ENCODE measurements at places on chromosomes 3 and 15.
A peak's percentile ranks its signal among the peaks of the same experiment; 100 is the strongest.

DNA sequence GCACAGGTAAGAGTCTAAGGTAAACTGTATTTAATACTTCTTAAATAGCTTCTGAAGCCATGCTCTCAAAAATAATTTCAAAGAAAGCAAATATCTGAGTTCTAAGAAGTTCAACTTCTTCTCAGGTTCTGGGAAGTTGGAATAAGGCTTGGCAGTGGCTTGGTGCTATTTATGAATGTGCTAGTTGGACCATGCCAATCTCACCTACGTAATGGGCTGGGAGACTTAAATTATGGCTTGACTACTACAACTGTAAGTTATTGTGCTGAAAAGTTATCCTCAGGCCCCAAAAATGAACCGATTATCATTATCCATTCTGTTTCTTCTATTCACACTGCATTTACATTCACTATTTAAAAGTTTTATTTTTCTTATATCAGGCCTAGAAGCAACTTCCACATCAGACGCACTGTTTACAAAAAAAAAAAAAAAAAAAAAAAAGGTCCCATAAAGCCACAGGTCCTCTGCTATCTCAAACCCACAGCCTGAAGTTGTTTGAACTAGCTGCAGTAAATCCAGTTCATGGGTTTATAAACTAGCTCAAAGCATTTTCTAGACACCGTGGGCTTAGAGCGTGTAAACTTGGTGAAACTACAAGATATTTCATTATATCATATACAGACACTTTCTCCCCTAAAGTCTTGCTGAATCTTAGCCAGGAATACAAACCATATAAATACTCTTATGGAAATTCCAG, 3.4 kb downstream of the LRIG1 start:
- no peak for DNase-seq

- DNase-seq = no peak
Measured at GRCh38 chr3:188006726-188007393, 147.1 kb upstream of the LPP start.

DNA sequence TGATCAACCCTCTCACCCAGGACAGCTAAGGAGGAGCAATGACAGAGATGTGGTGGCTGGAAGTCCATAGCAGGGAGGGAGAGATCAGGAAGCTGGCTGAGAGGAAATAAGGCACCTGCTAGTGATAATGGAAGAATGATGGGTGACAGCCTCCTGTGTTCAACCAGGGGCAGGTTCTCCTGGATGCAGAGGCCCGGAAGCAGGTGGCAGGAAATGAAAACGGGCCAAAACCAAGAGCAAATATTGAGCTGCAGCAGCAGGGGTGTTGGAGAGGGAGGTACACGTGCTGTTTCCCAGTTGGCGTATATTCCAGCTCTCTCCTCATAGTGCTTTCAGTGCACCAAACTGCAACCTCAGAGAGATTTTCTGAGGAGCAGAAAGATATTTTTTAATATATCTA, 213.4 kb upstream of the TBL1XR1 start:
- no peak for DNase-seq

DNA sequence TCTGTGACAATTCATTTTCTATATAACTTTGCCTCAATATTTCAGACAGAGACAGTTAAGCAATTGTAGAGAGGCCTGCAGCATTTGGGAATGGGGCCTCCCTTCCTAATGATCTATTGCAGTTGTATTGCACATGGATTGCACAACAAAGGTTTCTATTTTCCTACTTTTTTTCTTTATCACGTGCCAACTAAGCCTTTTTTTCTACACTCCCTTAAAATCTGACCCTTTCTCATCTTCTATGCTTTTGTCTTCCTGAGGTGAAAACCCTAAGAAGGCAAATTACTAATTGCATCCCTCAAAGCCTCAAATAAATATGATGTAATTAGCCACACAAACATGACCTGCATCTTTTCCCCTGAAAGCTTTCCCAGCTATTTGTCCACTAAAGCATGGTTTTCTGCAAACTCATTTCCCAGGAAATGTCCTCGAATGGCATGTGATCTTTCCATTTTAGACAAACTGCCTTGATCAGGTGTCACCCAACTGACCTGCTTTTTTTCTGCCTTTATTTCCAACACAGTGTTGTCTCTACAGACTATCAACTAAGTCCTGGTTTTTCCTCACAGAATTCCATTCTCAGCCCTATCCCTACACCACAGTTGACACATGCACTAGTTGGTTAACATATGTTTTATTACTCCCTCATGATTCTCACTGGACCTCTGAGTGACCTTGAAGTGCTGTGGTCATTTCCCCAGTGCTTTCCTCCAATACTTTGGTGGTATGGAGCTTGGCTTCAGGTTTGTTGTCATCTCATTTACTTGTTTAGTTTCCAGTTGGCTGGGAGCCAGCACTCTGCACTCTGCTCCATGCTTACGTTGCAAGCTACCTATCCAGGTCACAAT, 31.9 kb upstream of the TSC22D2 start:
- DNase-seq = no peak

- DNase-seq = no peak
Measured at GRCh38 chr3:127215714-127216414, 22.9 kb downstream of the PRR23E start.

GRCh38 chr15:101206176-101206591, 45.7 kb downstream of the CHSY1 start:
- DNase-seq = no peak

DNA sequence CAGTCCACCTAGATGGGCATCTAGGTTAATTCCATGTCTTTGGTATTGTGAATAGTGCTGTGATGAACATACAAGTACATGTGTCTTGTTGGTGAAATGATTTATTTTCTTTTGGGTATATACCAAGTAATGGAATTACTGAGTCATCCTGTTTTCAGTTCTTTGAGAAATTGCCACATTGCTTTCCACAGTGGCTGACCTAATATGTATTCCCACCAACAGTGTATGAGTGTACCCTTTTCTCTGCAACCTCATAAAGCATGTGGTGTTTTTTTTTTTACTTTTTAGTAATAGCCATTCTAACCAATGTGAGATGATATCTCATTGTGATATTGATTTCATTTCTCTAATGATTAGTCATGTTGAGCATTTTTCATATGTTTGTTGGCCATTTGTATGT, 86.0 kb upstream of the NDN start:
- DNase-seq = no peak

DNA sequence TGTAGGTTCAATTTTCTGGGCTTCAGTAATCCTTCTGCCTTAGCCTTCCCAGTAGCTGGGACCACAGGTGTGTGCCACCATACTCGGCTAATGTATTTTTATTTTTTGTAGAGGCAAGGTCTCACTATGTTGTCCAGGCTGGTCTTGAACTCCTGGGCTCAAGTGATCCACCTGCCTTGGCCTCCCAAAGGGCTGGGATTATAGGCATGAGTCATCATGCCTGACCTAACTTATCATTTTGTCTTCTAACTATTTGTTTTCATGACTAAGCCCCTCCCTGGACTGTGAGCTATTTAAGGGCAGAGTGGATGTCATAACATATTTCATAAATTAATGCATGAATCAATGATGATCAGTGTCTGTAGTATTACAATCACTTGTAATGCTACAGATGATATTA, 56.1 kb upstream of the PIAS1 start:
- no peak for DNase-seq

- DNase-seq = no peak
Measured at GRCh38 chr3:169562988-169563774, 100.3 kb downstream of the MECOM start.

GRCh38 chr3:130260918-130261317, 84.6 kb upstream of the COL6A5 start:
- DNase-seq = no peak

GRCh38 chr3:53113293-53114010, 16.8 kb downstream of the RFT1 start:
- peak; percentile 86 for DNase-seq

- DNase-seq = no peak
Measured at GRCh38 chr15:27324886-27325615, 354.1 kb downstream of the GABRG3 start.

- DNase-seq = peak; percentile 48
Measured at GRCh38 chr3:126516936-126517290, 660 bp downstream of the UROC1 start.

GRCh38 chr3:42705962-42706585, 3.5 kb upstream of the HHATL start:
- peak; percentile 41 for DNase-seq

DNA sequence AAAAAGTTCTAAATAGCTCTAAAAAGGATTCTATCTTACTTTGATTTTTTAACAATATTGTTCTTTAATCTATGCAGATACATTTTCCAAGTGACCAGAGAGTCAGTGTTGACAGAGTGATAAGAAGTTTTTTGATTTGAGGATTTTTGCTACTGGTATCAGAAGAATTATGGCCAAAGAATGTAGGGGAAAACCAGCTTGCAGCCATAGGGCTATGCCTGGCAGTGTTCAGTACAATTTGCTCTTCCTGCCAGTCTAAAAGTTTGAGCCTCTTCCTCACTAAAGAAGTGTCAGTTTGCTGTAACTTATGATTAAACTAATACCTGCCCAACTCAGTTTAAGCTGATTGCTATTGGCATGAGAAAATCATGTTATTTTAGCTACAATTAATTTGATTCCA, 35.3 kb upstream of the FSIP1 start:
- DNase-seq = no peak

DNA sequence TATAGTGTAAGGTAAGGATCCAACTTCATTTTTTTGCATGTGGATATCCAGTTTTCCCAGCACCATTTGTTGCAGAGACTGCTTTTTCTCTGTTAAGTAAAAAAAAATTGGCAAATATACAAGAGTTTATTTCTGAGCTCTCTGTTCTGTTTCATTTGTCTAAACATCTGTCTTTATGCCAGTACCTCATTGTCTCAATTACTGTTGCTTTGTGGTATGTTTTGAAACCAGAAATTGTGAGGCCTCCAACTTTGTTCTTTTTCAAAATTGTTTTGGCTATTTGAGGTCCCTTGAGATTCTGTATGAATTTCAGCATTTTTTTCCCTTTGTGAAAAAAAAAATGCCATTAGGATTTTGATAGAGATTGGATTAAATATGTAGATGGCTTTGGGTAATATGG, 150.5 kb downstream of the MINAR1 start:
- DNase-seq = no peak

- DNase-seq = no peak
Measured at GRCh38 chr3:71587958-71588357, 4.4 kb upstream of the FOXP1 start.

DNA sequence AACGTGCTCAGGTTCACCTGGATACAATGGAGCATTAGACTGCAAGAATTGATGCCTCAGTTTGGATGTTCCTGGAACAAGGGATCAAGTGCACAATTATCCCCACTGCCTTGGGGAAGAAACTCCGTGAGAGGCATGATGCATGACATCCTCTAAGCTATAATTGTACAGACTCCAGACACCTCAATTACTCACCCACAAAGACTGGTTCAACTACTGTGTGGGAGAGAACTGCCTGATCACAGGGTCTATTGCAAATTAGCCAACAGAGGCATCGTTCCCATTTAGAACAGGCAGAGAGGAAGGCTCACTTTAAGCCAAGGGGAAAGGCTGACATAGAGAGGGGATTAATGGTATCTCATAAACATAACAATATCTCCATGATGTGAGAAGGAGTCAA, 43.5 kb downstream of the ARRDC4 start:
- no peak for DNase-seq

- DNase-seq = peak; percentile 93
Measured at GRCh38 chr3:52144034-52144795, 10.0 kb downstream of the POC1A start.

- DNase-seq = no peak
Measured at GRCh38 chr3:170703121-170703588, 117.3 kb upstream of the SLC7A14 start.

- peak; percentile 86 for DNase-seq
Measured at GRCh38 chr3:53236112-53236841, 19.5 kb downstream of the TKT start.

- DNase-seq = no peak
Measured at GRCh38 chr15:46304321-46304720, 669.5 kb downstream of the SQOR start.

DNA sequence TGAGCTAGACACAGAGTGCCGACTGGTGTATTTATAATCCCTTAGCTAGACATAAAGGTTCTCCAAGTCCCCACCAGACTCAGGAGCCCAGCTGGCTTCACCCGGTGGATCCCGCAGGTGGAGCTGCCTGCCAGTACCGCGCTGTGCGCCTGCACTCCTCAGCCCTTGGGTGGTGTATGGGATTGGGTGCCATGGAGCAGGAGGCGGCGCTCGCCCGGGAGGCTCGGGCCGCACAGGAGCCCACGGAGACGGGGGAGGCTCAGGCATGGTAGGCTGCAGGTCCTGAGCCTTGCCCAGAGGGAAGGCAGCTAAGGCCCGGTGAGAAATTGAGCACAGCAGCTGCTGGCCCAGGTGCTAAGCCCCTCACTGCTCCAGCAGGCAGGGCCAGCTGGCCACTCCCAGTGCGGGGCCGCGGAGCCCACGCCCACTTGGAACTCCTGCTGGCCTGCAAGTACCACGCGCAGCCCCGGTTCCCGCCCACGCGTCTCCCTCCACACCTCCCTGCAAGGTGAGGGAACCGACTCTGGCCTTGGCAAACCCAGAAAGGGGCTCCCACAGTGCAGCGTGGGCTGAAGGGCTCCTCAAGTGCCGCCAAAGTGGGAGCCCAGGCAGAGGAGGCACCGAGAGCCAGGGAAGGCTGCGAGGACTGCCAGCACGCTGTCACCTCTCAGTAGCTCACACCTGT, 109.7 kb downstream of the NSMCE3 start:
- no peak for DNase-seq

DNA sequence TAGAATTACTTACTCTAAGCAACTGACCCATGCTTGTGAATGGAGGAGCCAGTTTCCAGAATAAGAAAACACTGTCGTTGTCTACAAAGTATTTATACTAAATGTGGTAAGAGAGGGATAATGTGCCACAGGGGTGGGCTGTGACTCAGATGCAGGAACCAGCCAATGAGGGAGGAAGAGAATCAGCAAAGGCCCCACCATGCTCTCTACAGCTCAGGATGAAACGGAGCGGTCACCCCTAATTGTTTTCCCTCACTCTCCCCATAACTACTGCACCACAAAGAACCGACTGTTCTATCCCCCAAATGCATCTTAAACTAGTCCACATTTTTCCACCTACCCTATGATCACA, 44.5 kb downstream of the BFSP2 start:
- no peak for DNase-seq

DNA sequence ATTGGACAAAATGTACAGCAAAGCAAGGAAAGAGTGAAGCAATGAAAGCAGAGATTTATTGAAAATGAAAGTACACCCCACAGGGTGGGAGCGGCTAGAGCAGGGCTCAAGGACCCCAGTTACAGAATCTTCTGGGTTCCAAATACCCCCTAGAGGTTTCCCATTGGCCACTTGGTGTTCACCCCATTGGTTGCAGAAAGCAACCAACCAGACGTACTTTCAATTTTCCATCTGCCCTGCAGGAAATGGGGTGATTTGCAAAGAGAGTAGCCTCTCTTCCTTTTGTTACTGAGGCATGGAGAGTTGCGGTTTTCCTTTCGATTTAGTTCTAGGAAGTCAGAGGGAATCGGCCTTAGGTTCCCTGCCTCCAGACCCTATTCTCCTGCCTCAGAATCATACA, 2.4 kb downstream of the PML start:
- DNase-seq = peak; percentile 50

- DNase-seq = no peak
Measured at GRCh38 chr15:62769604-62770003, 272.9 kb upstream of the TPM1 start.

- DNase-seq = no peak
Measured at GRCh38 chr3:196440041-196440537, 7.9 kb upstream of the UBXN7 start.

GRCh38 chr15:40633178-40633577, 39.1 kb downstream of the KNL1 start:
- no peak for DNase-seq

Measured in sigmoid colon (tissue), 7 donors.